Lung (tissue), 17 donors: ENCODE measurements at places on chromosomes 2 and 18. TPM values are rescaled to one million over a fixed set of nuclear protein-coding genes. Genes with fewer than 3 reads are reported as not detected.

The EVX2 gene
- total RNA-seq, result not detected

GRCh38 chr2:183011743-183012142 is 26.5 kb downstream of the NCKAP1 start:
- H3K27me3 ChIP-seq, result no peaks in the 10 kb centered on the region
- H3K4me3 ChIP-seq, result no peak overlapping the region
- peak overlapping the region; percentile 21 for H3K27ac ChIP-seq
- H3K36me3 ChIP-seq, result no peaks in the 10 kb centered on the region
- DNase-seq, result no peak

The PLA2R1 gene
- 13.5 TPM for total RNA-seq

The NCKAP5 gene
- total RNA-seq, result 10.6 TPM

GRCh38 chr18:24246143-24246542 is 107.3 kb downstream of the CABYR start:
- no peaks in the 10 kb centered on the region for H3K27me3 ChIP-seq
- no peak for DNase-seq
- H3K36me3 ChIP-seq, result no peaks in the 10 kb centered on the region
- H3K4me3 ChIP-seq, result no peak overlapping the region

The RFTN2 gene
- total RNA-seq, result 22.6 TPM

The GNAL gene
- 3.5 TPM for total RNA-seq

The SLC19A3 gene
- total RNA-seq, result 56.5 TPM

DNA sequence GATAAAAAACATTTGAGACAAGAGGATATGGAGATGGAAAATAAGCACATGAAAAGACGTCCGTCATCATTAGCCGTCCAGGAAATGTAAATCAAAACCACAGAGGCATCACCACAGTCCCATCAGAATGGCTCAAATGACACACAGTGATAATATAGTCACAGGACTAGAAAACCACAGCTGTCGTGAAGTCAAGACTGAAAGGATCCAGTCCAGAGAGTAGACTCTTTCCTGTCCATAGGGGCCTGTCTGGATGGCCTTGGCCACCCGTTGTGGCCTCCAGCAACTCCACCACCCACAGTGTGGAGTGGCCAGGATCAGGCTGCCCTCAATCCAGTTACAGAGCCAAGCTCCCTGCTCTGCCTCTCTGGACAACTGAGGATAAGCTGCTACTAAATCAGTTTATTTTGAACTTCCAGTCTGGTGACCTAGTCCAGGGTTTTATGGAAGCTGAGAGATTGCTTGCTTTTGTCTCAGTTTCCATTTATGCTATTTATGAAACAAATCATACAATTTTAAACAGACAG is 60.4 kb downstream of the RHOB start:
- no peaks in the 10 kb centered on the region for H3K36me3 ChIP-seq
- DNase-seq, result no peak
- H3K4me1 ChIP-seq, result no peaks in the 10 kb centered on the region
- H3K27ac ChIP-seq, result no peak overlapping the region

DNA sequence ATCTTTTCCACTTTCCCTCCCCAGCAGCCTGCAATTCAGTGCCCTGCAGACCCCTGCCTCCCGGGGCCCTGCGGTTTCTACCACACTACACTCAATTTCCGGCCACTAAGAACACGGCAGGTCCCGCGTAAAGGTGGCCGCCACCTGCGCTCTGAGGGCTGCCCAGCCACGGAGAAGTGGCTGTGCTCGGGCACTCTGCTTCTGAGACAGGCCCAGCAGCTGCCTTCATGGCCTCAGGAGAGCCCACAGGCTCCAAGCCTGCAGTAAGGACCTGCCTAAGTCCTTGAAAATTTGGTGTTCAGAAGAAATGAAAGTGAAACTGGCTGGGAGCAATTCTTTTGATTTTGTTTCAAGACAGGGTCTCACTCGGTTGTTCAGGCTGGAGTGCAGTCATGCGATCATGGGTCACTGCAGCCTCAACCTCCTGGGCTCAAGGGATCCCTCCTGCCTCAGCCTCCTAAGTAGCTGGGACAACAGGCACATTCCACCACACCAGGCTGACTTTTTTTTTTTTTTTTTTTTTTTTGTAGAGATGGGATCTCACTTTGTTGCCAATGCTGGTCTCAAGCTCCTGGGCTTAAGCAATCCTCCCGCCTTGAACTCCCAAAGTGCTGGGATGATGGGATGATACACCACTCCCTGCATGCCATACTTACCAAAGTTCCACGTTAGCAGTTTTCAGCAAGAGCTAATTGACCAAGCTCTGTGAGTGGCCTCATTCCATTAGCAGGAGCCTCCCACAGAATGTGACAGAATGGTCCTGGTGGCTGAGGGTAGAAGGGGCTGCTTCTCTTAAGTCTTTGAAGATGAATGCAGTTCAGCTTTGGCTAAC is 14.6 kb upstream of the ALPP start:
- H3K4me3 ChIP-seq, result no peak overlapping the region
- no peaks in the 10 kb centered on the region for H3K36me3 ChIP-seq
- no peak overlapping the region for H3K27ac ChIP-seq
